ENCODE measurements at places on chromosomes 4 and X. TPM values are rescaled to one million over a fixed set of nuclear protein-coding genes. Genes with fewer than 3 reads are reported as not detected.
A peak's percentile ranks its signal among the peaks of the same experiment; 100 is the strongest.

DNA sequence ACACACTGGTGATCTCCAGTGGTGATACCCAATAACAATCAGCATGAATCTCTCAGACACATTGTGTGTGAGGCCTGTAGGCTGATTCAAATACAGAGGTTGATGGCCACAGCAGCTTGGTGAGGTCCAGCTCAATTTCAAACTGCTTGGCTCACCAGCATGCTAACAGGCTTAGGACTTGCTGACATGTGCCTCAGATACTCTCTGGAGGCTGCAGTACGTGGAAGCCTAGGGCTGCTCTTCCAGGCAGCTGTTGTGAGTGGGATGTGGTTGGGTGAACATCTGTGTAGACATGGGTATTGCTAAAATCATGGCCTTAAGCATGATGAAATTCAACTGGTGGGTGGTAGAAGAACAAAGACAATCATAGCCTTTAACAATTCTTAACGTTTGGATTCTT is 4.3 kb downstream of the CXCL9 start:
- no peak for DNase-seq

GRCh38 chrX:64093761-64094160 is 111.7 kb downstream of the AMER1 start:
- DNase-seq, result no peak

DNA sequence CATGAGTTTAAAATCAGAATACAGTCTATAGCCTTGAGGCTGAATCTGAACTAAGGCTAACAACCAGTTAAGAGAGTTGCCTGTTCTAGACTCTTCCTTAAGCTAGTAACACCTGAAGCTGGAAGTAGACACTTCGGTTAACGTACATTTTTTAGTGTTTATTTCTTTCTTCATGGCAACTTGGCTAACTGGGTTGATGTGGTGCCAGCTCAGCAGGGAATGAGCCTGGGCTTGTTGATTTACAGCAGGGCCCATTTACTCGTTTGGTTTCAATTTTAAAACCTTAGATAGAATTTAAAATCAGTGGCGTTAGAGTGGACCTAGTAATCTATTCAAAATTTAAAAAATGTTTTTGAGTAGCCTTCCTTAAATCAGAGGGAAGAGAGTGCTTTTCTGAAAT is 137.6 kb upstream of the ESX1 start:
- no peak for DNase-seq

DNA sequence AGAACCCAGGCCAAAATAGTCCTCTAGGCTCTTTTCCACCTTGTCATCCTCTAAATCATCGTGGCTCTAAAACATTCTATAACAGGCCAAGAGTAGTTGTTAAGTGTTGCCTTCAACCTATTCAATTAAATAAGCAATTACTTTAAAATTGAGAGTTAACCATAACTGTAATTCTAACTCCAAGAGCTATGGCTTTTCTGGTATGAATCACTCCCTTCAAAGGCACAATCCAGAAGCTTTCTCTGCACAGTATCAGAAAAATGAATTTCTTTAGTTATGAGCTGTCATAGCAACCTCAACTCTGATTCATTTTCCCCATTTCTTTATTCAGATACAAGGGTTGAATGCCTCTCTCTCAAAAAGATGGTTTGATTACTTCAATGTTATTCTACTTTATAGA is 21.7 kb downstream of the INPP4B start:
- no peak for DNase-seq

DNA sequence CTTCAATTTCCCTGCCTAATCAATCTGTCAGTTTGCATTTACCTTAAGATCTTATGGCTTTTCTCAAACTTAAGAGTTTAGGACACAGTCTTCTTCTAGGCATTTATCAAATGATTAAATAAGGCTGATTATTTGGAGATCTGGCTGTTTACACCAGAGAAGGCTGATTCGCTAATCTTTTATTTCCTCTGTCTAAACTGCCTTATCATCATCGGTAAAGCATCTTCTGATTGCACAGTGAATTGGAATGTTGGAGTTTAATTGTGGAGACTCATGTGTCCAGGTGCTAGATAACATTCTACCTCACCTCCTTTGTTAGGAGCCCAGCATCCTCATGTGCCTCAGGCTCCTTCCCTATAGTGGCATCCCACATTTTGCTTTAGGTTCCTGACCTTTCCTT is 100.3 kb upstream of the DDIT4L start:
- no peak for DNase-seq

- no peak for DNase-seq
Measured at GRCh38 chr4:111873801-111874200, 271.5 kb upstream of the FAM241A start.

DNA sequence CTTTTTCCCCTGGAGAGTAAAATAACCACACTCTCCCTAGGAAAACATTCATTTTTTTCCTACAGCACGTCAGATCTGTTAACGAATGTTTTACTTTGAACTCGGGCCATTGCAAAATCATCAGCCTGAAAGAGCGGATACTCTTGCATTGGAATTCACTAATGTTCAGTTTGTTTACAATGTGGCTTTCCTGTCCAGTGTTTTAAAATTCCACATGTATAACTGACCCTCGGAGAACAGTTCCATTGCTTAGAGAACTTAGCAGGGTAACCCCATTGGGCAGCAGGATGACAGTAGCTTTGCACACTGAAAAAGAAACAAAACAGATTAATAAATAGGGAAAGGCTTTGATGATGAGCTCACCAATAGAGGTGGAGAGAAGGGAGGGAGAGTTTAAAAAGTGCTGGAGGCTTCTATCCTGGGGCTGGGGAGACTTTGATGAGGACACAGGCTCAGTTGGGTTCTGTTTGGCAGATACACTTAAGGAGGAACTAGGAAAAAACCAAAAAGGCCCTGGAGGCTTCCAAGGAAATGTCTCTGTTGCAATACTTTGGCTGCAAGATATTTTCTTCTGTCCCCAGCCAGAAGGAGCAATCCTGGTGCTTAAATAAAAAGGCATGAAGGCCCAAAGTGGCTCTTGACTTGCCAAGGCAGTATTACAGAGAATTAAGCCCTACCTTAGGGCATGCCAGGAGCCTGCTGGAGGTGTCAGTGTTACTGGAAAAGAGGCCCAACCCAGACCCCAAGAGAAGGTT is 143.1 kb downstream of the ARSF start:
- no peak for DNase-seq

DNA sequence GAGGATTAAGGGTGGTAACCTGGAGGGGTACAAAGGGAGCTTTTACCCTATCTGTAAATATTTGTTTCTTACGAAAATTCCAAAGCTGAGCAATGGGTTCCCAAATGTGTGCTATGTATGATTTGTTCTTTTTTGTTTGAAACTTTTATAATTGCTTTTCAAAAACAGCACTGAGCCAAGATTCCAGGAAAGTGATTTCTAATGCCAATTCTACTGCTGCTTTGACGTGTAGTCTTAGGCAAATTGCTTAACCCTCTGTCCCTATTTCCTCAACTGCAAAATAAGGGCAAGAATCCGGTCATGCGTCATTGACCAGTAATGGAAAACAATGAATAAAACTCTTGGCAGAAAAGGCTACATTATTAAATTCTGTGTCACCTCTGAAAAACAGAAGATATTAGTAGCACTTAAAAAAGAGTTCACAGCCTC is 454.7 kb downstream of the IL15 start:
- DNase-seq, result no peak

DNA sequence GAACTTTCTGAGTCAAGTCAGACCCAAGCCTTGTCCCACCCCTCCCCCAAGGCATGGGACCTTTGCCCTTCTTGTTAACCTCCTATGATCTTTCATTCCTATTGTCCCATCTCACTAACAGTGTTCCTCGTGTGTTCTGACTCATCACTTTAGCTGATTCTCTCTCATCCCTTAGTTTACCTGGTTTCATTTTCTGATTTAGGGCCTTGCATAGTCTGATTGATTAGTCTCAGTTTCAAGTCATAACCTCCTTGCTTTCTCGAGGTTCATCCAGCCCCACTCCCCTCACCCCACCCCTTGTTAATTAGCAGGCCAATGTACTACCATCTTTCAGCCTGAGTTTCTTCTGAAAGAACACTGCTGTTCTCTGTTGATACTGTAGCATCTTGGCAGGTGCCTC is 517.4 kb downstream of the RPA4 start:
- DNase-seq, result no peak

DNA sequence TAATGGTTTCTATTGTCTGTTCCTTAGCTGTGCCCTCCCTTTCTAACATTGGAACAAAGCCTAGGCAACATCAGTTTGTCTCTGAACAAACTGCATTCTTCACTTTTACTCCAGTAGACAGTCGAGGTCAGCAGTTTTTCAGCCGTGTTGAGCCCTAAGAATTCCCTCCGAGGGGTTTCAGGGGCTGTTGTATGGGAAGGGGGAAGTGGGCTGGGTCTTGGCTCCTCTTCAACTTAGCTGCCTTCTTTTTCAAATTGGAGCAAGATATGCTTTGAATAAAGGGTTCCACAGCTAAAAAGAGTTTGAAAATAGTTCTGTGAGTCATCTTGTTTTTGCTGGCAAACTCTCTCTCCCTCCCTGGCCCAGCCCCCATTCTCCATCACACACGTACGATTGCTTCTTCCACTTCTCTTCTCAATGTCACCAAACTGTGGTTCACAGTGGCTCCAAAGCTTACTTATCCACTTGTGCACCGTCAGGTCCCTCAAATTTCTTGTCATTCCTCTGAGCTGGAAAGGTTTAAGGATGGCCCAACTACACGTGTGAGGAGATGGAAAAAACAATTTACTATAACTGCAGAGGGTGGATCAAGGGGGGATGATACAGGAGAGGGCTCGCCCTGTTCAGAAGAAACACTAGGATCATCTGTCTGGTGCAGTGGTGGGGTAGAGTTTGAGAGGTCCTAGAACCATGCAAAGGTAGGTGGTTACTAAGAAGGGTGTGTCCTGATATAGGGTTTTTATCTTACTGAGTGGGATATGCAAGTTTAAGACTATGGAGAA is 9.2 kb upstream of the MAML3 start:
- no peak for DNase-seq

DNA sequence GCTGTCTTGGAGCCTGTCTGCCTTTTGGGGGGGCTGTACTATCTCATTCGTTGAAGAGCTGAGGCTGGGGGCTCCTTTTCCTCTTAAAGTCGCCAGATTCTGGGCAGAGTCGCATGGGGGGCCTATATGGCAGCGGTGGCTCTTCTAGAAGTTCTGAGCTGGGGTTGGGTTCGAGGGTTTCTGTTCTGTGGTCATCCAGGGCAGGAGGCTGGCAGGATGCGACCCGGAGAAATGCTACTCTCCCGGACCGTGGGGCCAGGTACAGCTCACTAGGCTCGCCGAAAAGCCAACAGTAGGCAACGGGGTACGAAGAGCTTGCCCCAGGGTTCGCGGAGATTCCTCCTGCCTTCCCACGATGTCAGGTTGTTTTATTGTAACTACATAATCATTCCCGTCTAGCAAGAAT is 1.9 kb upstream of the CITED1 start:
- no peak for DNase-seq

DNA sequence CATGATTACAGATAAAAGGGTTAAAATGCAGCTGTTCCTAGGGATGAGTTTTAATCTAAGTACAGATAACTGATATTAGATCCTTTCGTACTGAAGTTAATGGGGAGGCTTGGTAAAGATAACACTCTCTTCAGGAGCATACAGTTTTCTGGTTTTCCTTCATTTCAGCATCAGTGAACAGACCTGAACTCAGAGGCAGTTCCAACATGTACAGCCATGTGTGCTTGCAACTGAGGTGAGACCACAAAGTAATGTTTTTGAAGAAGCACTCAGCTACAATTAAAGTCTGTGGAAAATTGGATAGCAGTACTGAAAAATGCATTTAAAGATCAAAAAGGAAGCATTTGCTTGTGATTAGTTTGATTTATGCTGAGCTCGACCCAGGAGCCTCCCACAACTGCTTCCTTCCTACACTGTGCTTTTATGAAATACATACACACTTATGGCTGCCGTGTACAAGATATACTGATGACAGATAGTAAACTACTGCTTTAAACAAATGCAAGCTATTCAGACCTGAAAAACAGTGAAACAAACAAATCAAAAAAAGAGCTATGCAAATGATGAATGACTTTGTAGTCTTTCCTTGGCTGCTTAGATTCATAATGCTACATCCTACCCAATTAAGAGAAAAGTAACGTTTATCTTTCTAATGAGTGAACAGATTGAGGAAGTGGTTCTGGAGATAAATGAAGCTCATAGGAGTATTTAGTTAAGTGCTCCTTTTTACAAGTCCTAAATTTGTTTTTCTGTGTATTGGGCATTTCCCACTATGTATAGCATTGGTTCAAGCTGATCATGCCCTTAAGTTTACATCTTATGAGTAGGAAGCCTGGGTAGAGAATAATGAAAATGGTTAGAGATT is 68.4 kb downstream of the PDLIM5 start:
- no peak for DNase-seq

- no peak for DNase-seq
Measured at GRCh38 chrX:56751071-56751470, 22.0 kb downstream of the NBDY start.

DNA sequence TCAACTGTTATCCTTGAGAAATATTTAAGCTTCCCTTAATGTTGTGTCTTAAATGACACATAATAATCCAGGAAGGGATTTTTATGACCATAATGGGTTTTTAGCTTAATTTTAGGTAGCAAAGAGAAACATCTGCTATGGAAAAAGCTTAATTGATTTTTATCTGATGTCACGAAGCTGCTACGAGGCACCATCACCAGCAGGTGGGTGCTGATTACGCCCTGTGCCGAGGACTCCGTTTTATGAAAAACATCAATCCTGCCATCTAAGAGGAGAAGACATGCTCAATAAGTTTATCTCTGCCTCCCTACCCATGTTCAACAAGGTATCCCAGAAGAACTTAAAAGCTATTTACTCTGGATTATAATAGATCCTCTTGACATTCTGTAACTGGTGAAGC is 280.6 kb upstream of the ZFP42 start:
- DNase-seq, result no peak

- no peak for DNase-seq
Measured at GRCh38 chr4:104524591-104524990, 29.9 kb upstream of the CXXC4 start.

- no peak for DNase-seq
Measured at GRCh38 chr4:2866891-2867290, 23.2 kb downstream of the ADD1 start.

- peak; percentile 5 for DNase-seq
Measured at GRCh38 chr4:98448908-98449307, 187.7 kb downstream of the RAP1GDS1 start.

DNA sequence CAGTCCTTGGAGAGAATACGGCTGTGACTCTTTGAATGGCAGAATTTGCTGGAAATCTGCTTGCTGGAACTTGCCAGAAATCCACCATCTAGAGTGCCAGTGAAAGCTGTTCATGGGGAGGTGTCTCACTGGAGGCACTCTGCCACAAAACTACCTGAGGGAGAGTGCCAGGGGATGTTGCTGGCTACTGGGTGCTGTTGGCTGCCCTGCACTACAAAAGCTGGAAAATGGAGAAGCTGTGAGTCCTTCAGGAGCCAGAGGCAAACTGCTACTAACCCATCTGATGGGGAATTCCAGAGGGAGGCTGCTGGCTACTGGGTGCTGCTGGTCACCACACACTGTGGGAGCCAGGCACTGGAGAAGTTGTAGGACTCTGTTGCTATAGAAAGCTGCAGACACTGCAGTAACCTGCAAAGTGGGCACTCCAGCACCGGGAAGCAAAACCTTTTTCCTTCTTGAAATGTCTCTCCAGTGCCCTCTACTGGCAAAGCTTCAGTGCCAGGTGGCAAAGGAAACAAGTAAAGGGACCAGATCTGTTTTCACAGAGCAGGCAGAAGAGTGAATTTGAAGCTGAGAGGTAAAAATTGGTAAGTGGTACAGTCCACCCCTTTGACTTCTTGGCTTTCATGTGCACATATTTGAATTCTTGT is 47.8 kb upstream of the HSD17B10 start:
- peak; percentile 67 for DNase-seq

Gene CFI
- total RNA-seq, result not detected

Gene SOX3
- not detected for total RNA-seq

Gene NPNT
- total RNA-seq, result not detected

Gene GASK1B
- total RNA-seq, result 0.22 TPM

Gene CYTL1
- not detected for total RNA-seq

Gene CDX4
- not detected for total RNA-seq

Gene VSIG4
- total RNA-seq, result 0.11 TPM

Gene APLN
- not detected for total RNA-seq

Gene NPY2R
- total RNA-seq, result not detected

Measured in CD4-positive, alpha-beta T cell (primary cell).